ENCODE measurements at places on chromosomes 7 and 10. TPM values are rescaled to one million over a fixed set of nuclear protein-coding genes. Genes with fewer than 3 reads are reported as not detected.
A peak's percentile ranks its signal among the peaks of the same experiment; 100 is the strongest.

DNA sequence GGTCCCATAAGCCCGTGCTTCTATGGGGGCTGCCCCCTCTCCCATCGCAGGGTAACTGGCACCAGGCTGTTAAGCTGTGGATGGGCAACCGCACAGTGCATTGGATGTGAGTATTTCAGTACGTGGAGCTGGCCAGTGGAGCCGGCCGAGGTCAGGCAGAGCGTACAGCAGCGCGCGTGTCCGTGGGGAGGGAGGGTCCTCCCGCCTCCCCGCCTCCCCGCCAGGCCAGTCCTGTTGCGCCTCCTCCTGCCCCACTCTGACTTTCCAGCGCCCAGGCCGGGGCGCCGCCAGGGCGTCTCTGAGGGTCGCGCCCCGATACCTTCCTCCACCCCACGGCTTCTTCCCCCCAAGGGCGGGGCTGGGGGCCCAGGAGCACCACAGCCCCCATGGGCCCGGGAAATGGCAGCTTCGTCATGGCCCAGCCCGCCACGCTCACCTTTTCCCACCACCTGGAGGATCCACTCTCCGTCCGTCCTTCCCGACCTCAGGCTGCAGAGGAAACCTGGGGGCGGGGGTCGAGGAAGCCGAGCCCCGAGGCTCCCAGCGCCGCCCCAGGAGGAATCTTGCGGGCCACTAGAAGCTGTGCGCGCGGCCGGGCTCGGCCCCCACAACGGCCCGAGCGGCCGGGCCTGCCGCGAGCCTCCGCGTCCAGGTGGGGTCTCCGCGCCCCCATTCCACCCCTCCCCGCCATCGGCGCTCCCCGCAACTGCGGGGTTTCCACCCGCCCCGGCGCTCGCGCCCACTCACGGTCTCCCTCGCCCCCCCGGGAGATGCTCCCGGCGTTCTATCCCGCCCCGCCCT, 831 bp upstream of the PFKP start:
- peak; percentile 36 for DNase-seq
- H3K27me3 ChIP-seq: no peaks in the 10 kb centered on the region
- peak overlapping the region; percentile 88 for H3K4me3 ChIP-seq
- peaks cover 23% of the 10 kb centered on the region for H3K4me1 ChIP-seq

DNA sequence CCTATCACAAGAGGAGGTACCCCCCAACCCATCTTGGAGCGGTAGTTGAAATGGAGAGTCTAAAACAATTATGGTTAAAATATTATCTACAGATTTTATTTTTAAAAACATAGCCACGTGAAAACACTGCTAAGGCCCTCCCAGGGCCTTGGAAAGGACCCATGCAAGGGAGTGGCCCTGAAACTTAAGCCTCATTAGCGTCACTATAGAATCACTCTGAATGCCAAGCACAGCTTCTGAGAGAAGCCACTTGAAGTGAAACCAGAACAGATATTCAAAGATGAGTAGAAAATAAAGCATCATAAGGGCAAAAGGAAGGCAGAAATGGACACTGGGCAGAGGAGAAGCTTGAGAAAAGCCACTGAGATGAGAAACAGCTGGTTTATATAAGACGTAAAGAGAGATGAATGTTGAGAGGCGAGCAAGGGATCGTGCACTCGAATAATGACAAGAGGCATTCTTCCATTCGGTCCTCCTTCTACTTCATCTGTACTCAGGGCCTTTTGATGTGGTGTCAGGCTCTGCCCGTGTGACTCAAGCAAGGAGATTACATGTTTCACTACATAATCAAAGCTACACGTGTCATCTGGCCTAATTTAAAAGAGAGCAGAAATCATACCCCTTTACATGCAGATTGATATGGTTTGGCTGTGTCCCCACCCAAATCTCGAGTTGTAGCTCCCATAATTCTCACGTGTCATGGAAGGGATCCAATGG, 33.4 kb upstream of the SLC39A12 start:
- DNase-seq: no peak
- no peaks in the 10 kb centered on the region for H3K36me3 ChIP-seq
- no peak overlapping the region for H3K4me3 ChIP-seq
- H3K4me1 ChIP-seq: no peaks in the 10 kb centered on the region
- H3K27me3 ChIP-seq: no peaks in the 10 kb centered on the region

DNA sequence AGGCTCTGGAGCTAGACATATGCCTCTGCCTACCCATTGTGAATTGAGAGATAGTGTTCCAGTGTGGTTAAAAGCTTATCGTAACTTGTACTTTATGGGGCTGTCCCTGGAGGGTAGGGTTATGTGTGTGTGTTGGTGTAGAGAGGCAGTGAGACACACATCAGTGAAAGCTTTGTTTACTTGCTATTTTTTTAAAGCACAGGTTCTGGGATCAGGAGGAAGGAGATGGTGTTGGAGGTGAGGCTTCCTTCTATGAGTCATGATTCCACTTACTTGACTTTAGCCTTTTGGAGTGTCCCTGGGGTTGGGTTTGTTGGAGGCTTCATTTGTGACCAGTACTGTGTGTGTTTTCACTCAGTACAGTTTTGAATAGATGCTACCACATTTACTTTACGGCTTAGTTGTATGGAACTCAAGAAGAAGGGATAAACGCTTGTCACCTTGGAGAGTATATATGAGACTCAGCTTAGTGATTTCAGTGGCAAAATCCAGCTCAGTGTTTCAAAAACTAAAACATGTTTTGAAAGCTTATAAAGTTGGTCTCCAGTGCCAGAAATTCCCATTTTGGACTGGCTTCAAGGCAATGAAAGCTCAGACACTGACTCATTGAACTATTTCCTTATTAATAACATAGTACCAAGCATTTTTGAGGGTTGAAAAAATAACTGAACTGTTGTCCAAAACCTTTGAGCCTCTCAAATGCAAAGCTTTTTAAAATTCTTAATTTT, 106.2 kb downstream of the PLXDC2 start:
- H3K4me3 ChIP-seq: no peak overlapping the region
- H3K27me3 ChIP-seq: no peaks in the 10 kb centered on the region
- DNase-seq: no peak
- H3K4me1 ChIP-seq: no peaks in the 10 kb centered on the region

- peaks cover 6% of the 10 kb centered on the region for H3K4me1 ChIP-seq
- no peaks in the 10 kb centered on the region for H3K27me3 ChIP-seq
- DNase-seq: no peak
- no peak overlapping the region for H3K27ac ChIP-seq
These were observed 174.5 kb downstream of the AHR start for GRCh38 chr7:17472939-17473338.

DNA sequence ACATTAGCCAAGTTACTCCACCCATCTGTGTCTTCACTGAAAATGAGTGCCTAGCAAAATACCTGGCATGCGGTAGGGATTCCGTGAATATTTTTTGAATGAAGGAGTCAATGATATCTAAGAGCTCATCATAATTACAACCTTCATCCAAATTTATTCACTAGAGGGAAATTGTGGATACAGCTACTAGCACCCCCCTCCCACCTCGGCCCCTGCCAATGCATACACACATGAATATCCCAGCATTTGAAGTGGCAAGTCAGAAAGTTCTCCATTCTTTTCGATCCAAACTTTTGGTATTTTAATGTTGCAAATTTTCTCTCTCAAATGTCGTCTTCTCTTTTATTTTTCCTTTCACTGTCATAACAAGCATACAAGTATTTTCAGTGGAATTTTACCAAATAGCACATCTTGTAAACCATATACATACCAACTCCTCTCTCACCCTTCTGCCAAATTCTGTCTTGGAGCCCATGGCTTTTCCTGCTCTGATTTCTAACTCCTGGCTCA, 164.3 kb downstream of the GRID1 start:
- H3K27ac ChIP-seq: no peak overlapping the region
- no peaks in the 10 kb centered on the region for H3K36me3 ChIP-seq
- H3K27me3 ChIP-seq: no peaks in the 10 kb centered on the region
- DNase-seq: no peak
- no peaks in the 10 kb centered on the region for H3K4me1 ChIP-seq

GRCh38 chr10:108632144-108632543, 1291.2 kb downstream of the XPNPEP1 start:
- H3K4me1 ChIP-seq: peaks cover 21% of the 10 kb centered on the region
- no peak overlapping the region for H3K4me3 ChIP-seq
- H3K36me3 ChIP-seq: no peaks in the 10 kb centered on the region
- peak; percentile 3 for DNase-seq
- H3K27me3 ChIP-seq: no peaks in the 10 kb centered on the region
- no peak overlapping the region for H3K27ac ChIP-seq

- no peak overlapping the region for H3K4me3 ChIP-seq
- H3K27ac ChIP-seq: no peak overlapping the region
- no peaks in the 10 kb centered on the region for H3K36me3 ChIP-seq
- no peak for DNase-seq
- H3K4me1 ChIP-seq: no peaks in the 10 kb centered on the region
- H3K27me3 ChIP-seq: no peaks in the 10 kb centered on the region
These were observed 152.8 kb downstream of the ZNF248 start for GRCh38 chr10:37704566-37704965.

DNA sequence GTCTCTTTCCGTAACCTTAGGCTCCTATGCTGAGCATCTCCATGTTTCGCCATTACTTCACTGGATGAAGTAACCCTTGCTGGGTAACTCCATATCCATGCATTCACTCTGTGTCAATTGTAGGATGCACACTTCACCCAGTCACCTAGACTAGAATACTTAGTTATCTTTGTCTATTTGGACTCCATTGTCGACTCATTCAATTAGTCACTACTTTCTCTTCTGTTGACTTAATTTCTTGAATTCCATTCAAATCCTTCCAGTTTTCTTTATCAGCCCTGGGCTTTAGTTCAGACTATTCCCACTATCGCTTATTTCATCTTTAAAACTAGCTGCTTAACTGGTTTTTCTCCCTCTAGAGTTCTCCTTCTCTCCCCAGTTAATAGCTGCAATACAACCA, 111.3 kb upstream of the TNS3 start:
- no peak overlapping the region for H3K27ac ChIP-seq
- no peak overlapping the region for H3K4me3 ChIP-seq
- no peak for DNase-seq
- H3K4me1 ChIP-seq: no peaks in the 10 kb centered on the region
- no peaks in the 10 kb centered on the region for H3K36me3 ChIP-seq

GRCh38 chr10:101330631-101331225, 23.2 kb upstream of the BTRC start:
- H3K27me3 ChIP-seq: no peaks in the 10 kb centered on the region
- DNase-seq: no peak
- H3K36me3 ChIP-seq: no peaks in the 10 kb centered on the region
- H3K4me3 ChIP-seq: no peak overlapping the region
- no peaks in the 10 kb centered on the region for H3K4me1 ChIP-seq

- no peak overlapping the region for H3K4me3 ChIP-seq
- H3K4me1 ChIP-seq: no peaks in the 10 kb centered on the region
- H3K27ac ChIP-seq: no peak overlapping the region
- H3K27me3 ChIP-seq: no peaks in the 10 kb centered on the region
These were observed 58.2 kb downstream of the SORBS1 start for GRCh38 chr10:95503001-95503400.

- no peaks in the 10 kb centered on the region for H3K4me1 ChIP-seq
- DNase-seq: no peak
- H3K27ac ChIP-seq: no peak overlapping the region
- no peaks in the 10 kb centered on the region for H3K27me3 ChIP-seq
- H3K36me3 ChIP-seq: no peaks in the 10 kb centered on the region
These were observed 164.7 kb downstream of the ADAM12 start for GRCh38 chr10:126223512-126224067.

GRCh38 chr7:100649826-100650565, 6.3 kb downstream of the ACTL6B start:
- no peak overlapping the region for H3K4me3 ChIP-seq
- H3K27me3 ChIP-seq: peaks cover 36% of the 10 kb centered on the region
- no peaks in the 10 kb centered on the region for H3K4me1 ChIP-seq
- DNase-seq: no peak

BAMBI gene
- 1.9 TPM for polyA plus RNA-seq

CH25H gene
- 0.23 TPM for polyA plus RNA-seq

FAM25G gene
- not detected for polyA plus RNA-seq

CPN1 gene
- not detected for polyA plus RNA-seq

TMEM176A gene
- 1.1 TPM for polyA plus RNA-seq

ENKUR gene
- not detected for polyA plus RNA-seq
